ENCODE measurements at places on chromosomes 4 and X.

- DNase-seq = no peak
These were observed 33.4 kb downstream of the APOOL start for GRCh38 chrX:85037114-85037513.

DNA sequence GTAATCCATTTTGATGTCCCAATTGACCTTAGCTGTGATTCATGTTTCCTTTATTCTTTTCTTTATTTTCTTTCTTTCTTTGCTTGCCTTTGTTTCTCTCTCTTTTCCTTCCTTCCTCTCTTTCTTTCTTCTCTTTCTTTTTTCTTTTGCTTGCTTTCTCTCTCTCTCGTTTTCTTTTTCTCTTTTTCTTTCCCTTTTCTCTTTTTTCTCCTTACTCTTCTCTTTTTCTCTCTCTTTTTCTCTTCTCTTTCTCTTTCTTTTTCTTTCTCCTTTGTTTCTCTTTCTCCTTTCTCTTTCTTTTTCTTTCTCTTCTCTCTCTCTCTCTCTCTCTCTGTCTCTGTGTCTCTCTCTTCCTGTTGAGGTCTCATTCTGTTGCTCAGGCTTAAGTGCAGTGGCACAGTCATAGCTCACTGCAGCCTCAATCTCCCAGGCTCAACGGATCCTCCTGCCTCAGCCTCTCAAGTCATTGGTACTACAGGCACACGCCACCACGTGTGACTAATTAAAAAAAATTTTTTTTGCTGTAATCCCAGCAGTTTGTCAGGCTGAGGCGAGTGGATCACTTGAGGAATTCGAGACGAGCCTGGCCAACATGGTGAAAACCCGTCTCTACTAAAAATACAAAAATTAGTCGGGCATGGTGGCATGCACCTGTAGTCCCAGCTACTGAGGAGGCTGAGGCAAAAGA lies 8.0 kb upstream of the DHRSX start:
- DNase-seq = no peak

DNA sequence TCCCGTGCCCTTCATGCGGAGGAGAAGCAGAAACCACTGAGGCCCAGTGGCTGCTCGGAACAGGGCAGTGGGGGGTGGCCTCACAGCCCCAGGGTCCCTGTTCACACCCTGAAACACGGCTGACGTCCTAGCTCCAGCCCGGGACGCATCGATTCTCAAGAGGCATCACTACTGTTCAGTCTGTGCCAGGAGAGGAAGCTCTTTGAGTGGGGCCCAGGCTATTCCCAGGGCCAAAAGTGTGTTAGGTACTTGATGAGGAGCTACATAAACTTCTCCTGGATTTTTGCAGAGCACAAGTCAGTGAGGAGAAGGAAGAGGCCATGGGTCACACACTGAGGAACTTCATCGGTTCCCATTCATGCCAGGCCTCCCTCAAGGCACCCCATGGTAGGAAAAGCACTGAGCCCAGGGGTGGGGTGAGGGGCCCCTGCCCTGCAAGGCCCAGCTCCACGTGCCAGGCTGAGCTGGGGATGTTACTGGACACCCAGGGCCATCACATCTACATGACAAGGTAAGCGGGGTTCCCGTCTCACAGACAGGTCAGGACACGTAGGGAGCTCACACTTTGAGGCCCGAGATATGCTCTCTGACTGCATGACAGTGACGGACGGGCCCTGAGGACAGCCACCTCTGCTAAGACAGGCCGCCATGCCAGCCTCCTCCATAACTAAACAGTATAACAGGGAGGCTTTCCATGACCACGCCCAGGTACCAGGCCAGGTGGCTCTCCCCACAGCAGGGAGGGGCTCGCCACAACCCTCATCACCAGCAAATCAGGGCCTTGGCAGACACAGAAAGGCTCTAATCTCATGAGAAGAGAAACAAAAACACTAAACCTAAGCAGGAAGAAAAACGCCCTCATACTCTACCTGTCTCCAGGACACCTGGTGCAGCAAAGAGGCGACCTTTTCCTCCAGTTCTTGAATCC lies 12.4 kb downstream of the TNIP2 start:
- no peak for DNase-seq

GRCh38 chrX:70013466-70014381 lies 36.0 kb downstream of the AWAT2 start:
- DNase-seq = no peak

GRCh38 chr4:71266090-71266794 lies 72.6 kb upstream of the SLC4A4 start:
- no peak for DNase-seq

DNA sequence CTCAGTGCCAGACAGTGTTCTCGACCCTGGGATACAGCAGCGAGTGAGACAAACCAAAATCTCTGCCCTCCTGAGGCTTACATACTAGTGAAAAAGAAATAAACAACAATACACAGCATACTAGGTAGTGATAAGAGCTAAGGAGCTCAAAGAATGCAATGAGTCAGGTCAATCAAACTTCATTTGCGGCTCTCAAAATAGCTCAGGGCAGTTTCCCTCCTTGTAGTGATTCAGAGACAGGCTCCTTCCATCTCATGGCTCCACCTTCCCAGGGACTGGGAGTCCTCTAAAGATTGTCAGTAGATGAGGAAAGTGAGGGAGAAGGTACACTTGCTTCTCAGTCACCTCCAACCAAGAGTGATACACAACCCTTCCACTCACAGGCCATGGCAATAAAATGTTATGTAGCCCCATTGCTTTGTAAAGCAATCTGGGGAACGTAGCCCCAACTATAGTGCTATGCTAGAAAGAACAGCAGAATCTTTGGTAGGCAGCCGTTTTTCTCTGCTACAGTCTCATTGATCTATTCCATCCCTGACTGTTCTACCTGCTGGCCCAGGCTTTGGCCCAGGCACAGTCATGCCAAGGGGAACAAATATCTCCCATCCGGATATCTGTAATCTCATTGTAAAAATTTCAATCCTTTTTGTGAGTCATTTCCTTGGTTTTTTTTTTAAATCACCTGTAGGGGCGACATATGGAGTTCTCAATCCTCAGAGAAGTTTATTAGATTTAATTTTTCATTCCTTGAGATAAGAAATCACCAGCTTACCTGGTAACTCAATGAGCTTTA lies 183.1 kb upstream of the S100G start:
- no peak for DNase-seq

- DNase-seq = no peak
These were observed 20.8 kb downstream of the ADGRG4 start for GRCh38 chrX:136321532-136321931.

GRCh38 chrX:40010550-40011321 lies 87.0 kb downstream of the BCOR start:
- DNase-seq = peak; percentile 34
